ENCODE measurements at places on chromosomes 7 and 10.

DNA sequence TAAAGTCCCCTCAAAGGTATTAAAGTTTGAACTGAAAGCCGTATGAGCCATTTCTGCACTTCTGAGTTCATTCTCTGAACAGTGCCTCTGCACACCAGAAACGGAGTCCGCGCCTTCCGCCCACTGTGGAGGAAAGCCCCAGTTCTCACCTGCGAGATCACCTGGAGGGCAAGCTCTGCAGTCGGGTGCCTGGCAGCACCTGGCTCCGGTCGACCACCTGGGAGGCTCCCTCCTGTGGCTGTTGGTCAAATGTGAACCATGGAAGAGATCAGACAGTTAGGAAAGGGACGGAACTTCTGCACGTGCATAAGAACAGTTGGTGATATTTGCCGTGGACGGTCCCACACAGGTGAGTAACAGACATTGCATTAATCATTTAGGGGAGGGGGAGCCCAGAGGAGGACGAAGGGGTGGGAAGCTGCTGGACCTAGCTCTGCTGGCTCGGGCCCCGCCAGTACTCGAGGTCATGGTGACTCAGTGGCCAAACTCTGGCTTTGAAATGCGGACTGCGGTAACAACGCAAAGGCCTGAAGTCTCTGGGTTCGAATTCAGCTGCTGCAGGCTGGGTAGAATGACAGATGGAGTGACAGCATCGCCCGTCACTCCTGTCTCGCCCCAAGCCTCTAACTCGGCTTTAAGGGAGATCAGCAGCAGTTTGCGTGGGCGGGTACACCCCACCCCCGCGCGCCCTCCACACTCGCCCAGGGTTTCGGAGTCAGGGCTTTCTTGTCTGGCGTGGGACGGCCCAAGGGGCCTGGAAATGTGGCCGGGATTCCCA is 1.7 kb upstream of the DPYSL4 start:
- no peak for DNase-seq

GRCh38 chr10:82866424-82867020 is 991.5 kb downstream of the NRG3 start:
- DNase-seq = peak; percentile 60

- DNase-seq = no peak
Observed at GRCh38 chr7:15857026-15857425, 170.5 kb upstream of the MEOX2 start.

DNA sequence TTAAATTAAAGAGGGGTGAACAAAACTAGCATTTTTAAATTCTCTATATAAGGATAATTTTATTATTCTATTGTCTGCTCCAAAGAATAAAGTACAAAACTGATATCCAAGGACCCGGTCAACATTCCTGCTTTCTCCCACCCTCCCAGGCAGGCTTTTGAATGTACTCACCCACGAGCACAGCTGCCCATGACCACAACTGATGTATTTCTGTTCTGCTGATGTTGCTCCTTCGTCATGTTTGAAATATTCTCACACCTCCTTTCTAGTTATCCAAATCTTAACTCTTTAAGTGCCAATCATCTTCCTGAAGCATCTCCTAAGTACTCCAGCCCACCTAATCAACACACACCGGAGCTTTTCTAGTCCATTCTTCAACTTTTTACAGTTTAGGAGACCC is 46.7 kb downstream of the CALD1 start:
- peak; percentile 94 for DNase-seq

- peak; percentile 41 for DNase-seq
Observed at GRCh38 chr7:66355756-66356155, 150.6 kb downstream of the TPST1 start.

DNA sequence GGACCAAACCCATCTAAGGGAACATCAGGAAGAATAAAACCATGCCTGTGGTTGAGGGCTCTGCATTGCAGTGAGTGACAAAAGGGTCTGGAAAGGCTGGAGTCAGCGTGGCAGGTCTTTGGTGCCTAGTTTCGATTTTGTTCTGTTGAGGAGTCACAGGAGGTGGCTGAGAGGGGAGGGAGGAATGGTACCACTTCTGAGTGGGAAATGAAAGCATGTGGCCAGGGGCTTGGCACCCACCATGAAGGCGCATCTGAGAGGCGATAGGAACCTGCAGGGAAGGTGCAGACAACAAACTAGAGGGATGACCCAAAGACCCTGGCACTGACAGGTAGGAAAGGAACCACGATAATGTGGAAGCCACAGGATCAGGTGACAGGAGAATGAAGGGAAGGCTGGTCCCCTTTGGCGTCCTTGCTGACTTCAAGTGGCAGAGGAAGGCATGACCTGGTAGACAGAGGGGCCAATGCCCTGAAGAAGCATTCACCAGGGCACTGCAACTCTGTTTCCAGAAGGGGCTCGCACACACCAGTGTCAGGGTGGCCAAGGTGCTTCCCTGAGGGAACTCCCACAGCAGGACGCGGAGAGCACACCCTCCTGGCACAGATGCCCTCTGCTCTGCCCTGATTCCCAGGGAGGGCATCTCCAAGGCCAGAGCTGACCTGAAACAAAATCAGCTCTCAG is 41.7 kb downstream of the HIPK2 start:
- no peak for DNase-seq

DNA sequence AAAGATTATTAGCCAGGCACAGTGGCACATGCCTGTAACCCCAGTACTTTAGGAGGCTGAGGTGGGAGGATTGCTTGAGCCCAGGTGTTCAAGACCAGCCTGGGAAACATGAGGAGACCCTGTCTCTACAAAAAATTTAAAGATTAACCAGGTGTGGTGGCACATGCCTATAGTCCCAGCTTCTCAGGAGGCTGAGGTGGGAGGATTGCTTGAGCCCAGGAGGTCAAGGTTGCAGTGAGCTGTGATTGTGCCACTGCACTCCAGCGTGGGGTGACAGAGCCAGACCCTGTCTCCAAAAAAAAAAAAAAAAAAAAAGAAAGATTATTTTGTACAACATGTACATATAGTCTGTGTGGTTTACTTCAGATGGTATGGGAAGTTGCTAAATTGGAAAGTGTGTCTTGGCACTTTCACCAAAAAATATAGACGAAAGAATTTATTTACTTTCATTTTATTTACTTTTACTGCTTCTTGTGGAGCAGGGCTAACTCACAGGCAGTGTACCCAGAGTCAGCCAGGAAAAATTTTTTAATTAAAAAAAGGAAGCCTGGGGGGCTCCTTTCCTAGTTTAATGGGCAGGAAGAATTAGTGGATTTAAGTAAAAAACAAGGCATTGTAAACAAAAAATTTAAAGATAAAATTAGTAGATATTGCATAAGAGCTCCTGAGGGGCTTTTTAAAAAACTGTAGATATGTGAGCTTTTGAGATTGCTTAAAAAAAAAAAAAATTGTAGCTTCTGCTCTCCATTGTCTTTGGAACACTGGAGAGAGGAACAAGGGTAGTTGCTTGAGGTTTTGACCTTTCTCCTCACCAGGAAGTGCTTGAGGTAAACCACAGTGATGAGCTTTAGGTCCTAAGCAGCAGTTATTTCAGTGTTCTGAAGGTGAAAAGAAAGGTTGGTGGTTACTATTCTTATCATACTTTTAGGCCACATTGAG is 44.6 kb upstream of the VDAC2 start:
- peak; percentile 34 for DNase-seq

- peak; percentile 24 for DNase-seq
Observed at GRCh38 chr10:17847585-17848296, 38.6 kb downstream of the MRC1 start.

DNA sequence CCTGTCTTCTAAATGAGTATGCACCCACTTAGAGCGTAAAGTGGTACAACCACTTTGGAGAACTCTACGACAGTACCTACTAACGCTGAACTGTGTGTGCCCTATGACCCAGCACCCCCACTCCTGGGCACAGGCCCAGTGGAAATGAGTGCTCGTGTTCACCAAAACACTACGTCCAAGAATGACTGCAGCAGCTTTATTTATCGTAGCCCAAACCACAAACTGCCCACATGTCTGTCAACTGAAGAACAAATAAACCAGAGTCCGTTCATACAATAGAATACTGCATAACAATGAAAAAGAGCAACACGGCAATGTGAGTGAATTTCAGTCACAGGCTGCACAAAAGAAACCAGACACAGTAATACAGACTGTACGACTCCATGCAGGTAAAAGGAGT is 35.4 kb downstream of the TLL2 start:
- no peak for DNase-seq

- peak; percentile 99 for DNase-seq
Observed at GRCh38 chr7:130903358-130903974, 169.5 kb upstream of the KLF14 start.

GRCh38 chr10:58645416-58646146 is 132.9 kb downstream of the BICC1 start:
- DNase-seq = no peak

DNA sequence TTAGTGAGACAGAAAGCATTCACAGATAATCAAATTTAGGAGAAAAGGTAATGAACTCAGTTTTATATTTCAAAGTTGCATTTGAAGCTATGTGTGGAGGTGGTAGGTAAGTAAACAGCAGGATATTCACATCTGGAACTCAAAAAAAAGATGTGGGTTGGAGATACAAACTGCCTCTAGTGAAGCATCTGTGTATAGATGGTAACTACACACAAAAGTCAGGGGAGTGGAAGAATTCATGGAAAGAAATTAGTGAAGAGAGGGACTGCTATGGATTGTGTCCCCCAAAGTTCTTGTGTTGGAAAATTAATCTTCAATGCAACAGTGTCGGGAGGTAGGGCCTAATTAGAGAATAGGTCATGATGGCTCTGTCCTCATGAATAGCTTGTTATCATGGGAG is 18.3 kb upstream of the WAC start:
- no peak for DNase-seq

DNA sequence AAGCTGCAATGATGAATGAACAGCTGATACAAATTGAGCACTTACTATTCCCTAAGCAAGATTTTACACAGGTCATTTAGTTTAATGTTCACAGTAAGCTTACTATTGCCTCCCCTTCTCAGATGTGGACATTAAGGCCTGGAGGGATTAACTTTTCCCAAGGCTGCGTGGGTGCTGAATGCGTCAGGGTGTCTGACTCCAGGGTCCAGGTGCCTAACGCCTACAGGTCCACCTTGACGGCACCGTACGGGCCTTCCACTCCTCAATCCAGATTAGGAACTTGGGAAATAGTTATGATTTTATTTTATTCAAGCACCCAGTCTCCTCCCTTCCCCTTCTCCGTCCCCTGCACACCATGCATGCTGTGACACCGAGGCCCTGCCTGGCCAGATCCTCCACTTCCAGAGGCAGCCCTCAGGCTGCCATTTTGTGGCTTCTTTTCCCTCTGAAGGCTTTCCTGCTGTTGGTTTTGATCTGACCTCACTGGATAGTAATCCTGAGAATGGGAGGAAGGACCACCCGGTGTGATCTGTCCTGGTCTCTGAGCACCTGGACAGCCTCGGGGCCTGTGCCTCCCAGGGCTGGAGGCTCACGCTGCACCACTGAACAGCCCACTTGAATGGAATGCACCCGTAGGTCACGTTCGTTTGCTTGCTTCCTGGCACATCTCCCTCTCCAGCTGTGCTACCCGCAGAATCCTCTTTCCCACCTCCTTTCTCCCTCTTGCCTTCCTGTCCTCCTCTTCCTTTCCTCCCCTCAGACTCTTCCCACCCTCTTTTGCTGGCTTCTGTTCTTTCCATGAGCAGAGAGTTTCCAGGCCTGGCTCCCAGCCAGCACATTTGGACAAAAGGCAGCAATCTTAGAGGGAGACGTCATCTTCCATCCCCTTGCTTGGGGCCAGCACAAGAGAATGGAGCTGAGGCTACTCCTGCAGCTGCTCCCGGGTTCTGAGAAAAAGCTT is 14.4 kb downstream of the DENND2A start:
- peak; percentile 93 for DNase-seq

DNA sequence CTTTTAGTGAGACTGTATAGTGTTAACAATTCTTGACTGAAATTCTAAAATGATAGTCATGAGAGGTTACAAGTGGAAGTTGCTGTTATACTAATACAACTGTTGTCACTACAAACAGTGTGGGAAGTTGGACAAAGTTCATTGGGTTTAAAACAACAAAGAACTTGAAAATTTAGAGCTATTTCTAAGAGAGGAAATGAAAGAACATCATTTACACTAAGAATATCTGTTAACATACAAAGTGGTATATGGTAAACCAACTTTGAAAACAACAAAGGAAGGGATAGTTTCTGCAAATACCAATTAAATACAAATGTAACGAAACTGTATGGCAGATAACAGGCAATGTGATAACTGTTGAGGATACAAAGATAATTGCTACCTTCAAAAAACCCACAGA is 11.6 kb downstream of the MTPN start:
- no peak for DNase-seq

DNA sequence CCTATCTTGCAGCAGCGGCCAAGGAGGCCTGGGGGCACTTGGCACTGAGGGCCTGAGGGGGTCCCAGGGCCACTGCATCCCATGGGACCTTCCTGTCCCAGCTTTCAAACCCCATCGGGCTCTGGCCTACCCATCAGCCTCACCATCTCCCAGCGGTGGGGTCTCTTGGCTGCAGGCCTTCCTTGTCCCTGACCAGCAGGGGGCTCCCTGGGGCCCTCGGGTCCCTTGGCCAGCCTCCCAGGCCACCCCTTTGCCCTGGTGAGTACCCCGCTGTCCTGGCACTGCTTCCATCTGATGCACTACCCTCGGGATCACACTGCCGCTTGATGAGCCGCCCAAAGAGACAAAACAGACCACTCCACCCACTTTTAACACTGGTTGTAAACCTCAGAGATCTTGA is 43.5 kb downstream of the YKT6 start:
- peak; percentile 12 for DNase-seq

- peak; percentile 18 for DNase-seq
Observed at GRCh38 chr7:1210979-1211608, 21.6 kb upstream of the UNCX start.
